Stimulated activated CD8-positive, alpha-beta memory T cell treated with anti-CD3 and anti-CD28 coated beads, Interleukin-7, amount 100 ng/mL, for 1 hour (primary cell): ENCODE measurements at places on chromosomes 5 and 9.

DNA sequence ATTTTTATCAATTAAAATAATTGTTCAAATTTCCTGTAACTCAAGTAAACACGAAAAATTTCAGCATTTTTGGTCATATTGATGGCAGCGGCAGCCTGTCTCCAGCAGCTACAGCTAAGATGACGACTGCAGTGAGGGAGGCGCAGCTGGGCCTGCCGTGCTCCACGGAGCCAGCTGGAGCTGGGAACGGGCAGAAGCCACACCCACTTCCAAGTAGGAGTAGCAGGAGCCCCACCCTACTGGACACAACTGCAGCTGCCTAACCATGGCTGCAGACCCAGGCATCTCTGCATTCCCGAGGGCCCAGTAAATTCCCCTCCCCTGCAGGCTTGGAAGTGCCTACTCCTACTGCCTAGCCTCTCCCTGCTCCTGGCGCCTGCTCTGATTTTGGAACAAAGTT lies 2031.7 kb downstream of the EFNA5 start:
- no peak for DNase-seq

GRCh38 chr9:134492721-134493460 lies 148.7 kb upstream of the COL5A1 start:
- DNase-seq, result no peak

DNA sequence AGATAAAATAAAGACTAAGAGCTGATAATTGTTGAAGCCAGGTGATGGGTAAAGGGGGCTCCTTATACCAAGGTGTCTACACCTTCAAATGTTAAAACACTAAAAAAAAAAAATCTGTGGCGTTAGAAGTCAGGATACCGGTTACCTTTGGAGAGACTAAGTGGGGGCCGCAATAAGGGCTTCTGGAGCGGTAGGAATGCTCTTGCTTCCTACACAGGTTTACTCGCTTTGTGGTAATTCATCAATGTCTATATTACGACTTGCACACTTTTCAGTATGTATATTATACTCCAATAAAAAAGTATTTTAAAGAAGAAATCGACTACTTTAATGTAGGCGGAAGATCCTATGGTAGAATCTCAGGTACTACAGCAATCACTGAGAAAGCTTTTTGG lies 12.5 kb downstream of the MRPS27 start:
- DNase-seq, result no peak

- DNase-seq, result no peak
These were observed 4.8 kb downstream of the PLK2 start for GRCh38 chr5:58455066-58455465.

GRCh38 chr9:89488936-89489335 lies 9.0 kb downstream of the SEMA4D start:
- DNase-seq, result no peak

GRCh38 chr9:100091650-100092049 lies 7.2 kb downstream of the ERP44 start:
- DNase-seq, result no peak

GRCh38 chr5:74992791-74993190 lies 59.6 kb downstream of the GCNT4 start:
- no peak for DNase-seq

- no peak for DNase-seq
These were observed 37.2 kb downstream of the GPR107 start for GRCh38 chr9:130090915-130091314.

DNA sequence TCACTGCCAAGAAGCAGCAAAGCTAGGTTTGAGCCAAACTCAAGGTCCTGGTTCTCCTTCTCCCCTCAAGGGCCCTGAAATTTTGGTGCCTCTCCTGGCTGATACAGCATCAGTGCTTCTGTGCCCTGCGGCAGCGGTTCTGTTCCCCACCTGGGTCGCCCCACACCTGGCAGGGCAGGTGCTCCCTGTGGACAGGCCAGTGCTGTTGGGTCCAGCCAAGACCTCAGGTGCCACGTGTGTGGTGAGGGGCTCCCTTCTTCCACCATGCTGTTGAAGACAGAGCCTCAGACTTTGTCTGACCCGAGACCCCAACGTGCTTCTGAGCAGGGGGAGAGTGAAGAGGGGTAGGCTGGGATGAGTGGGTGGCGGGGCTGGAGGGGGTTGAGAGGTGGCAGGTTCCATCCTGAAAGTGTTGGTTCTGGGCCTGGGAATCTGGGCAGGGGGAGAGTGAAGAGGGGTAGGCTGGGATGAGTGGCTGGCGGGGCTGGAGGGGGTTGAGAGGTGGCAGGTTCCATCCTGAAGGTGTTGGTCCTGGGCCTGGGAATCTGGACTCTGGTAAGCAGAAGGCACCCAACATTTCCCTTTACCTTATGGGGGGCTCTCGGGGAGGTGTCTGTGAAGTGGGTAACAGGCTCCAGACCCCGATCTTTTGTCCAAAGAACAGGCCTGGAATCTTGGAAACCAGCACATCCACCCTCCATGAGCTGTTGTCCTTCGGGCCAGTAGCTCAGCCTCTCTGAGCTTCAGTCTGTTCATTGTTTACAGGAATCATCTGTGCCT lies 2.3 kb downstream of the PLEKHG4B start:
- no peak for DNase-seq

DNA sequence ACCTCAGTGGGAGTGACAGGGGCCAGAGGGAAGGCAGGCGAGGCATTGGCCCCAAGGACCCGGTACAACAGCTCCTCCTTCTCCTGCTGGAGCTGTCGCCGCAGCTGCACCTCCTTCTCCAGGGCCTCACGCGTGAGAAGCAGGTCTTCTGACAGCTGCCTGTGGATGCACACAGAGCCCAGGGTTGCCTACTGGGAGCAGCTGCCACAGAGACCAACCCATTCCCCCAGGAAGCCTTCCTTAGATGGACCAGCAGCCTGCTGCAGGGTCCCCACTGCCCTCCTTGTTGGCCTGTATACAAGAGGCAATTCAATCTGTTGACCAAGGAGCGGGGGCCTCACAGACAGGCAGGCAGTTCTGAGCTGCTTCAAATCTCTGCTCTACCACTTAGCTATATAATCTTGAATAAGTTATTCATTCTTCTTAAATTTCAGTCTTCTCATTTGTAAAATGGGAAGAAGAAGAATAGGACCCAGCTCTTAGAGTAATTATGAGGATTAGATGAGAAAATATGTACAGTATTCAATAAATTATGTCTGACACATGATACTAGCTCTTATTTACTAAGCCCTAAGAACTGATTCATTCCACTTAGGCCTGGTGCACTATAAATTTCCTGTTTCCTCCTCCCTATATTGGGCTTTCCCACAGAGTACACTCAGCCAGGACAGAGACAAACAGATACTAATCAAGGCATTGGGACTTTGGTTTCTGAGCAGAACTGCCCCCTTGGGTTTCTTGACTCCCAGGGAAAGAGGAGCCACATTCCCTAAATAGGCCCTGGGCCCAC lies 26.1 kb upstream of the ANXA6 start:
- no peak for DNase-seq

GRCh38 chr5:171776770-171777759 lies 8.6 kb upstream of the SMIM23 start:
- no peak for DNase-seq

GRCh38 chr5:120609570-120609969 lies 145.5 kb downstream of the PRR16 start:
- DNase-seq, result no peak

GRCh38 chr9:91196103-91196950 lies 165.4 kb downstream of the AUH start:
- no peak for DNase-seq

DNA sequence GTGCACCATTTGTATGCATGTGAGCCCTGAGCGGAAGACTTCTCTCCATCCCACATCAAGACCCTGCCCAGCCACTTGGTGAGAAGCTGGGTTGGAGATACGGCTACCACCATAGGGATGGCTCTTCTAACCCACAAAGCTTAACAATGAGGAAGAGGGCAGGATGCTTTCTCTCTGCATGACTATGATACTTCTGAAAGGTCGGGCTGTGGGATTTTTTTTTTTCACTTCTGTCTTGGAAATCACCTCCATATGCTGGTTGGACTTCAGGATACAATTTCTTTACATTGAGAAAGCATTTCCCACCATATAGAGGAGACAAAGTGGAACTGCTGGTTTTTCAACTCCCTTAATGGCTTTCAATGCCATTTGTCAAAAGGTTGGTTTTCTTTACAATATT lies 30.5 kb downstream of the ZNF366 start:
- DNase-seq, result no peak

GRCh38 chr5:91145333-91145620 lies 237.8 kb downstream of the ARRDC3 start:
- DNase-seq, result no peak

- no peak for DNase-seq
These were observed 11.6 kb downstream of the NIPSNAP3B start for GRCh38 chr9:104775574-104775936.

DNA sequence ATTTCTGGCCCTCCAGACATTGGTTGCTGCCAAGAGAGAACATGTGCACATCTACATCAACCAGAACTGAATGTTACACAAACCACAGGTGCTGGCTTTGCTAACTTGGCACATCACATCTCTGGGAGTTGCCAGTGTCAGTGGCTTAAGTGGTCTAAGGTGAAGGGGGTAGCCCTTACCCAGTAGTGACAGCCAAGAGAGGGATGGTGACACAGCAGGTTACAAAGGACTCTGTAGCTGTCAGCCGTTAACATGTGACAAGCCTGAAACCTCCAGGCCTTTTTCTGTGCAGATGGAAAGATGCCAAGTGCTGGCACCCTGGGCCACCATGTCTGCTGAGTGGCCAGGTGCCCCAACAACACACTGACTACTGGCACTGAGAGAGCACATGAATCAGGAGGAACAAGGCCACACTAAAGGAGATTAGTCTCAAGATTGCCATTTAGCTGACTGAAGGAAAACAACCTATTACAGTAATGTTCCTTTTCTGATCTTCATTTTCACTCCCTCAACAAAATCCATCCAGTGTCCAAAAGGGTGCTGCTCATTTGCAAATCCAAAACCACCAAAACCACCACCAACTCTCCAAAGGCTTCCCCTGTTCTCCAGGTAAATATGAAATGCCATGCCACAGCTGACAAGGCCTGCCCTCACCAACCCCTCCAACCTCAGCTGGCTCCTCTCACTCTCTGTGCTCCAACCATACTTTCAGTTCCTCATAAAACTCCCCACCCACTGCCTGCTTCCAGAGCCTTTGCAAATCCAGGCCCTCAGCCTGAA lies 20.2 kb downstream of the SIL1 start:
- no peak for DNase-seq

DNA sequence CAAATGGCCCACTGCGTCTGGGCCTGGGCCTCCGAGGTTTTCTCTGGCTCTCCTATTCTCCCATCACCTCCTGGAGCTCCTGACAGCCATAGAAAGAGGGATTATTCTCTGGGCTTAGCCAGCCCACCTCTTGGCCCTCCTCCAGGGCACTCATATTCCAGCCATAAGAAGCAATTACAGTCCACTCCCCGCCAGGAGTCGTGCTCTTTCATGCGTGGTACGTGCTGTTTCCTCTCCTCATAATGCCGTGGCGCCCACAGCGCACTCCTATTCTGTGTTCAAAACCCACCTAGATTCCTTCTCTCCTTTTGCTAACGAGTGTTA lies 240.8 kb upstream of the ZNF462 start:
- DNase-seq, result no peak

GRCh38 chr9:14301006-14301405 lies 12.9 kb downstream of the NFIB start:
- DNase-seq, result no peak
